ENCODE measurements at places on chromosomes 3 and 15.

- no peak for DNase-seq
Observed at GRCh38 chr3:150218236-150218635, 189.9 kb upstream of the TSC22D2 start.

DNA sequence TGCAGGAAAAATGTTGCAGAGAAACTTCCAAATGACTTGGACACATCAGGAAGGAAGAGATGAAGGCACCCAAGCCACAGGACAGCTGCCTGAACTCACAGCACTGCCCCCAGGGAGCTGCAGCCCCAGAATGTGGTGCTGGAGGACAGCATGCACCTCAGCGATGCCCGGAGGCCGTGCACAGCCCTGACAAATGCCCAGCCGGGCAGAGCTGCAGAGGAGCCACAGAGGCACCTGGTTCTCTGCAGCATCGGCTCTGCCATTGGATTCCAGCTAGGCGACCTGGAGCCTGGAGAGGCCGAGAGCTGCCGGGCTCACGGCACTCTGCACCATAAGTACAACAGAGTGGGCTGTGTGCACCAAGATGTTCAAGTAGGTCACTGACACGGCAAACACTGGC lies 97.5 kb downstream of the OCA2 start:
- DNase-seq = no peak

GRCh38 chr15:74382004-74382816 lies 14.8 kb upstream of the CYP11A1 start:
- DNase-seq = peak; percentile 83

DNA sequence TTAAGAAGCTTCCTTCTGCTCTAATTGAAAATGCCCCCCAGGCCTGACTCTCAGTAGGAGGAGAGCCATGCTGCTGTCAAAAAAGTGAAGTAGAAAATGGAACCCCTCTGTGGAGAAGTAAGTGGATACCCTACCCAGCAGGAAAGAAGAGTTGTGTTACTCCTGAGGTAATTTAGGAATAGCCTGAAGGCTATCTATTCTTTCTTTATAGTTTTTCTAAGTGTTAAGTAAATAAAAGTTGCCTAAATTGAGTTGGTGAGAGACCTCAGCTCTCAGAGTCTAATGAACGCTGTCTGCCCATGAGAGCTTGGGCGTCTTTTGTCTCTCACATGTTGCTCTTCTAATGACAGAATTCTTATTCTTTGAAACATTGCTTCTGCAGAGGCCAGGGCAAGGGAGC lies 116.2 kb downstream of the NSUN3 start:
- no peak for DNase-seq

DNA sequence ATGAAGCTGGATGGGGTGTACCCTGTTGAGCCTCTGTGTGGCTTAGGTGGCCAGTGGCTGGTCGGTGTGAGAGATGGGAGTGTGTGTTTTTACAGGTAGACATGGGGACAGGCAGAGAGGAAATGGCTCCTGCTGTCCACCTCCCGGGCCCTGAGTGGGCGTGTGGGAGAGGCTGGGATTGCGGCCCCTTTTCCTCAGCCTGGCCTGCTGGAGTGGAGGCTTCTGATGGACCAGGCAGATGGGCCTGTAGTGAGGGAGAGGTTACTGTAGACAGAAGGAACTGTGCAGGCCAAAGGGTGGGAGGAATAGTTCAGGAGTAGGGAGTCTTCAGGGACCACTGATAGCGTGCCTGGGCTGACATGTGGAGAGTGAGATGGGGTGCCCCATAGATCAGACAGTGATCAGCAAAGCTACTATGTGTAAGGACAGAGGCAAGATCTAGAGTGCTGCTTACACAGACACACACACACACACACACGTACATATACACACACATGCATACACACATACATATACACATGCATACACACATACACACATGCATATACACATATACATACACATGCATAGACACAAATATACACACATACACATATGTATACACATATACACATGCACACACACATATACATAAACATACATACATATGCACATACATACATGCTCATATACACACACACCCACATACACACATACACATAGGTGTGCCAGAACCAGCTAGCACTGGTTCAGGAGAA lies 26.4 kb downstream of the ACAA1 start:
- no peak for DNase-seq

- no peak for DNase-seq
Observed at GRCh38 chr3:165553371-165553770, 283.9 kb downstream of the BCHE start.

- no peak for DNase-seq
Observed at GRCh38 chr3:119302697-119303551, 8.7 kb downstream of the ARHGAP31 start.

DNA sequence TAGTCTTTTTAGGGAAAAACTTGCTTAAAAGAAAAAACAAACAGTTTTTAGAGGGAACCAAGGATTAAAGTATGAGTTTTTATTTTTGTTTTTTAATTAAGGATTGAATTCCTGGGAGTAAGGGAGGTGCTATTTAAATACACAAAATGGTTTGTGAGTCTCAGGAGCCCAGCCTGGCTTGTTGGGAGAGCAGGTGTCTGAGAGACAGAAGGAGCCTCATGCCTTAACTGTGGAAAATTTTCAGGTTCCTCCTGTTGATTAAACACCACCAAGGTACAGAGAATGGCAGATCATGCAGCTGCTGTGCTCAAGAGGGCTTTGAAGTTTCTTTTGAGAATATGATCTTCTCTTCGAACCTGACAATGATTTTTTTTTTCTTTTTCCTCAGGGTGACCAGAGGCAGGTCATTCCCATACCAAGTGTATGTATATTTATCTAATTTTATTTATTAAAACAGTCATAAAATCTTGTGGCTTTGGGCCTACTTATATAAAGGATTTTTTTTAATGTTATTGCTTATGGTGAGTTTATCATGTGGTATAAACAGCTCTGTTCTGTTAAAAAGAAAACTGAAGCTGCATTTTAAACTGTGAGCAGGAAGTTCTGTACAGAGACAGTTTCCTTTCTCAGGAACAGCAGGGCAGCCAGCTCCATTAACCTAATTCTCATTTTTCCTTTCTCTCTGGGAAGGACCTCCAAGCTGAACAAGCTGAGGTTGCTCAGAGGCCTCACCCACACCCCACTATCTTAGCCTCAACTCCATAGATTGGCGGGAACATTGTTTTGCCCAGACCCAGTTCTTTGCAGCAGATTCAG lies 33.7 kb upstream of the VILL start:
- DNase-seq = no peak

All from urothelium cell line (cell line).